Activated CD4-positive, alpha-beta T cell treated with anti-CD3 and anti-CD28 coated beads for 1 hour (primary cell): ENCODE measurements at places on chromosomes 3 and 15.

DNA sequence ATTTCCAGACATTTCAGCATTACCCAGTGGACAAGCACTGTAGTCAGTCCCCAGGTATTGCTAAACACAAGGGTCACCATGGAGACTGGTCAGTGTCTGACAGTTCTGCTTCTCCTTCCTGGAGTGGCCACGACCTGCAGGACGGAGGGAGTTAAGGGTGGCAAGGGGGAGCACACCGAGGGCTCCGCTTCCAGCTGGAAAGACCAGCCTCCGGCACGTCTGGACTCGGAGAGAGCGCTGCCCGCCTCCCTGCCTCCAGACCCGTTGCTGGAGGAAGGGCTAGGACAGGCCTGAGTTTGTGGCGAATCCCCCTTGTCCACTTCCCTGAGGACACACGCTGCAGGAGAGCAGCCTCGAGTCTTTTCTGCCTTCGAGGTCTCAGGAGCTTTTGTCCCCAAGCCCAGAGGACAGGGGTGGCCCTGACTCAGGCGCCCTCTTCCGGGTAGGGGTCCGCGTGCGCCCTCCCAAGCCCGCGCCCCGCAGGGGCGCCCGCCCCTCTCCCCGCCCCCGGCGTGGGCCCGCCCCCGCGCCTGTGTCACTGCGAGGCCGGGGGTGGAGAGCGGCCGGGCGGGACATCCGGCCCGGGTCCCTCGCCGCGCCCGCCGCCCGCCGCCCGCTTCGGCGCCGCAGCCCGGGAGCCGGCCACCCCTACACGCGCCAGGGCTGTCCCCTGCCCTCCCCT is at the start of gene CHST14:
CHST14 (plus strand) TSS at position 562 of the 682 bp plus-strand sequence. CDS start 230 bp downstream, outside the sequence.
- DNase-seq: peak; percentile 45

DNA sequence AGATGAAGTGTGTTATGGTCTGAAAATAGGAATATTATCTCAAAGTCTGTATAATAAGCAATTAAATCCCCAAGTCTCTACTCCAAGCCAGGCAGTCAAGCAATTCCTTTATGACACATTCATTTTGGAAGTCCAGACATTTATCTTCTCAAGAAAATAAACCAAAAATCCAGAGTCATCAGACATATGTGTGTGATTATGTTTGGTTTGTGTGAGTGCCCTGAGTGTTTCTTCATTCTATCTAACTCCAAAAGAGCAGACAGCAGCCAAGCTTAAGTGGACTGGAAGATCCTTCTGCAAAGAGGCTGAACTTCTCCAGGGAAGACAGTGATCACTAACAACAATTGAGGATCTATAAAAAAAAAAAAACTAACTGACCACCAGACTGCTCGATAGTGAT is 239.8 kb downstream of the STAG1 start:
- DNase-seq: no peak

GRCh38 chr3:60440869-60441268 is 810.4 kb downstream of the FHIT start:
- DNase-seq: no peak

DNA sequence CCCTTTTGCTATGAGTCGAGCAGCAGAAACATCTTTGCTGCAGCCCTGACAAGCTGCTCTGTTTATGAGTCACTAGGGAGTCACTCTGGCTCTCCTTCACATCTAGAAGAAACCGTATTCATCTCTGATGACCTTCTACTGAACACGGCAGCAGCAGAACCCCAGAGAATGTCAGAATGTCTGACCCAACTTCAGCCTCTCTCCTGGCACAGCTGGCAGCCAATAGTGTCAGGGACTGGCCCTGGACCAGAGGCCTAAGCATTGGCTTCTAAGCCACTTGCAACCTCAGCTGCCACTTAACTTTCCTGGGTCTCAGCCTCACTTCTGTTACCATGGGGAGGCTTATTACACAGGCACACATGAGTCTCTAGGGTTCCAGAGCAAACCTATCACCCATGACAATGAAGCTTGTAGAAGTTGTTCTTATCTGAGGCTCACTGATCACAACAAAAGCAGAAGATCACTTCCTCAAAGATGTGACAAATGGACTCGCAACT is 184.1 kb upstream of the TLE3 start:
- DNase-seq: no peak

DNA sequence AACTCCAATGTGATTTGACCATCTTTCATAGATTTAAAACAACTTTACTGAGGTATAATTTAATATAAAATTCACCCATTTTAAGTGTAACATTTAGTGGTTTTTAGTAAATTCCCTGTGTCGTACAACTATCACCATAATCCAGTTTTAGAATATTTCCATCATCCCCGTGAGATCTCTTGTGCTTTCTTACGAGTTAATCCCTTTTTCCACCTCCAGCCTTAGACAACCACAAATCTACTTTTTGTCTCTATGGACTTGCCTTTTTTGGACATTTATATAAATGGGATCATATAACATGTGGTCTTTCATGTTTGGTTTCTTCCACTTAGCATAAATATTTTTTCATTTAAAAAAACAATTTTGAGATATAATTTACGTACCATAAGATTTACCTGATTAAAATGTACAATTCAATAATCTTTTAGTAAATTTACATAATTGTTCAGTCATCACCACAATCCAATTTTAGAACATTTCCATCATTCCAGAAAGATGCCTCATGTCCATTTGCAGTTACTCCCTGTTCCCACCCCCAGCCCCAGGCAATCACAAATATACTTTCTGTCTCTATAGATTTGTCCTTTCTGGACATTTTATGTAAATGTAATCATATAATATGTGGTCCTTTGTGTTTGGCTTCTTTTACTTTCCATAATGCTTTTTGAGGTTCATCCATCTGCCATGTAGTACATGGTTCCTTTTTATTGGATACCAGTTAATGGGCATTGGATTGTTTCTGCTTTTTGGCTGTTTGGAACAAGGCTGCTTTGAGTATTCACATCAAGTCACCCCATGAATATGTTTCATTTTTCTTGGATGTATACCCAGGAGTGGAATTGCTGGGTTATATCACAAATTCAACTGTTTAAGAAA is 3.1 kb downstream of the OXSR1 start:
- no peak for DNase-seq
